HEK293T (cell line): ENCODE measurements at places on chromosomes 3 and 15.

DNA sequence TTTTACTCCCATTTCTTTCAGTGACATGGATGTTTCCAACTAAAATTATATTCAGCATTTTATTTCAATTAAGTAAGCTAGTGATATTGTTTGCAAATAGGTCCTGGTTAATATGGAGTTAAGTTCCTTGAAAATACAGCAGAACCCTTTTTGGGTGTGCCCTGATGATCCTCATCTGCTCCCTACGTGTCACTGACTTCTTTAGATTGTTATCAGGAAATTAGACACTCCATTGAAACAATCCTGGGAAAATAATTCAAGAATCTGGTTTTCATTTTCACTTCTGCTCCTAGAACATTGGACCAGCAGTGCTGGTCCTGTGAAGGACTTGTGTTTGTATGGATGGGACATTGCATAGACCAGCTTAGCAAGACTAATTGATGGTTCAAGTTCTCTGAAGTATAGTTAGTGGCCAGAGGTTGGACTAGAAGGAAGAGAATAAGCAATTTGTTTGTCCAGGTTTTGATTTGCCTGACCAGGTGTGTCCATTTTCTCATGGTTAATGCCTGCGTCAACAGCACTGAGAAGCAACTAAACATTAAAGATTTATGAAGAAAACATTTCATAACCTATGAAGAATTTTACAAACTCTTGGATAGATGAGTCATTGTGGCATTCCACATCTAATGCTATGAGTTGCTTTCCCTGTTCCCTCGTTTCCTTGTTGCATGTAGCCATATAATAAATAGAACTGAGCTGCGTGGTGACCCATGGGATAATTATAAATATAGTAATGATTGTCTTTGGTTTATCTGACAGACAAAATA, 95.8 kb downstream of the ZPLD1 start:
- DNase-seq, result no peak

DNA sequence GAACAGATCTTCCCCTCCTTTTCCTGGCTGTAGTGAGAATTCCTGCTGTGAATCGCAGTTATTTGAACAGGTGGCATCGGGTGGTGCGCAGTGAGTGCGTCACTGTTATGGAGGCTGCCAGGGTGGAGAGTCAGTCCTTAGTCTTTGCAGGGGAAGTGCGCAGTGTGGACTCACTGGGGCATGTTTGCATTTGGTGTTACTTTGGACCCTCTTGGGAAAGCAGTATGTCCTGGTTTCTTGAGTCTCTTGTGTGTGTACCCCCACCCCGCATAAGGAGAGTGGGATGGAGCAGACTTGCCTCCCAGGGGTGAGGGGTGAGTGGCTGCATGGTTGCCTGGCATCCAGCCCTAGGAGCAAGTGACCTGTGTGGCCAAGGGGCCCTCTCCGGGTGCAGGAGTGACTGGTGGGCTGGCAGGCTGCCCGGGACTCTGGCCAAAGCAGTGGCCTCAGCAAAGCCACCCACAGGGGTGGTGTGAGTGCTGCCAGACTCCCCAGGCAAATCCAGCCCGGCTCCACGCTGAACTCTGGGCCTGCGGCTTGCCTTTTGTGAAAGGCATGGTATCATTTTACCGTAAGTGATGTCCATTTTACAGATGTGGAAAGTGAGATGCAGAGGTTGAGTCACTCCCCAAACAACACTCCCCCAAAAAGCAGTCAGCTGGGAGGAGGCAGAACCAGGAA, 46.4 kb downstream of the DNASE1L3 start:
- DNase-seq, result no peak

DNA sequence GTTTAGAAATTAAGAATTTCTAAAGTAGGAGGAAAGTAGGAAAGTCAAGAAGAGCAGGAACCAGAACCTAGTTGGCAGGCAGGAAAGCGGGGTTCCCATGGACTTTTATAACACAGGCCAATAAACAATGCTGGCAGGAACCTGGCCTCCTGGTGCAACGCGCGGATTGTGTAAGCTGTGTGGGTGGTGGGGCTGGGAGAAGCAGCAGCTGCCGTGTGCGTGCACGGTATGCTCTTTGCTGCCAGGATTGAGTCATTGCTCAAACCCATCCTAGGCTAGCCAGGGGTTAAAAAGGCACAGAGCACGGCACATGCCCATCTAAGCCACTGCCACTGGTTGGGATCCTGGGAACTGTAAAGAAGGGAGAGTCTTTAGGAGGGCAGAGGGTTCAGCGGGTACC, 209.9 kb upstream of the RGMA start:
- DNase-seq, result no peak

DNA sequence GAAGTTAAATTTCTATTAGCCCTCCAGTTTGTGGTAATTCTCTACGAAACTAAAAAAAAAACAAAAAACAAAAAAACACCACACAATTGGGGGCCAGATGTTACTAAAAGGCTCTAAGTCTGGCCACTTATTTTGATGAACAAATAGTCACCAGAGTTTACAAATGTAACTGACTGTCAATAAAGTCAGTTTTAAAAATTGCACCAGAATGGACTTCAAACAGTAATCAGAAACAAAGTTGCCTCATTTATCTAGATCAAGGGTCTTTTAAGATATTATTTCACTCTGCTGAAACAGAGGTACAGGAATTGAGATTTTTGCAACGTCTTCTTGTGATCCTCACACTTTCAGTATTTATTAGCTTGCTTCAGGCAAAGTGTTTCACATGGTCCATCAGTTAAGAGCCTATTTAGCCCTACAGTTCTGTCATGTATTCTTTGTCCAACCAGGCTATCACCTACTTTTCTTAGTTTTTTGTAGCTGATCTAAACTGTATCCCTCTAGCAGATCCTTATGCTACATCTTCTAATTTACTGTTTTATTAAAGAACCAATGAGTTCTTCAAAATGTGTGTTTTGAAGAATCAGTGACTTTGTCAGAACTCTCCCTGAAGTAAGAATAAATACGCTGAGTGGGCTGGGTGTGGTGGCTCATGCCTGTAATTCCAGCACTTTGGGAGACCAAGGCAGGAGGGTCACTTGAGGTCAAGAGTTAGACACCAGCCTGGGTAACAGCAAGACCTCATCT, 74.7 kb downstream of the ANKRD28 start:
- DNase-seq, result no peak

- no peak for DNase-seq
These were observed 4.5 kb upstream of the MGA start for GRCh38 chr15:41655716-41656115.

DNA sequence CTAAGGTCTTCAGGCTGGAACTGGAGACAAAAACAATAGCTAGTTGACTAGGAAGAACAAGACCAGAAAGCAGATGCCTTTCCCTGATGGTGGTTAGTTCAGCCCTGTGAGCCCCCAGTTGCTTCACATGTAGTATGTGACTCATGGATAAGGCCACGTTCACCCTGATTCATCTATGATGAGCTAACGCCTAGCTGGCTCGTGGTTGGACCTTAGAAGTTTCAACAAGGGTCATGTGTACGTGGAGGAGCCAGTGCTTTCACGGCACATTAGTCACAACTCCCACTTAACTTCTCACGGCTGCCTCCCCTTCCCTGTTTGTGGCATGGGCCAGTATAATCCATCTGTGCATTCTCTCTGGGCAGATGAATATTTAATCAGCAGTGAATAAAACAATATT, 20.6 kb downstream of the COL8A1 start:
- DNase-seq, result no peak

DNA sequence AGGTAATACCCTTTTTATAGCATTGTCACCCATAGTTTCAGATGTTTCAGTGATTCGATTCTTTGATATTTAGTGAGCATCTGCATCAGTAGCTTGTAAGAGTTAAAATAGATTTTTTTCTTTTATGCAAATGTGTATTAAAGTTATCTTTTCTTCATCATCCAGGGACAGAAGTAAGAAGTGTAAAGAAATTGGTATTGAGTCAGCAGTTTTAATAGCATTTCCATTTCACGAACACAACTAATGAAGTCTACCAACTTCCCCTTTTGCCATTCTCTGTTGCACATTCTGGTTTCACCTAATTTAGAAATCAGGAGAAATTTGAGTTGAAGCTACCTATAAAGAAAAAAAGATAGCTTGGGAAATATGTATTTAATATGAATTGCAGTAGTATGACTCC, 127.9 kb downstream of the ROBO1 start:
- DNase-seq, result no peak

DNA sequence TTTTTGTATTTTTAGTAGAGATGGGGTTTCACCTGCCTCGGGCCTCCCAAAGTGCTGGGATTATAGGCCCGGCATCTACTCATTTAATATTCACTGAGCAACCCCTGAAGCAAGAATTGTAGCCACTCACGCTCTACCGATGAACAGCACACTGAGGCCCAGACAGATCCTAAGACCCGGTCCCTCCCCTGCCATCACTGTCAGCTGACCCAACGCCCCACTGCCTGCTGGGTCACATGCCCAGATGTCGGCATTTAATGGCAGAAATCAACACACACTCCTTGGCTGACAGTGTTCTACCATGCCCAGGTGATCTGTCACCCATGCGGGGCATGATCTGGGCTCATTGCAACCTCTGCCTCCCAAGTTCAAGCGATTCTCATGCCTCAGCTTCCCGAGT, 3.2 kb upstream of the TMEM89 start:
- DNase-seq, result no peak

GRCh38 chr3:8660175-8661118, 15.8 kb upstream of the SSUH2 start:
- DNase-seq, result no peak
